GM23248 (cell line): ENCODE measurements at places on chromosomes 4 and X.

- no peak for DNase-seq
Observed at GRCh38 chrX:115214151-115214550, 19.7 kb downstream of the LRCH2 start.

DNA sequence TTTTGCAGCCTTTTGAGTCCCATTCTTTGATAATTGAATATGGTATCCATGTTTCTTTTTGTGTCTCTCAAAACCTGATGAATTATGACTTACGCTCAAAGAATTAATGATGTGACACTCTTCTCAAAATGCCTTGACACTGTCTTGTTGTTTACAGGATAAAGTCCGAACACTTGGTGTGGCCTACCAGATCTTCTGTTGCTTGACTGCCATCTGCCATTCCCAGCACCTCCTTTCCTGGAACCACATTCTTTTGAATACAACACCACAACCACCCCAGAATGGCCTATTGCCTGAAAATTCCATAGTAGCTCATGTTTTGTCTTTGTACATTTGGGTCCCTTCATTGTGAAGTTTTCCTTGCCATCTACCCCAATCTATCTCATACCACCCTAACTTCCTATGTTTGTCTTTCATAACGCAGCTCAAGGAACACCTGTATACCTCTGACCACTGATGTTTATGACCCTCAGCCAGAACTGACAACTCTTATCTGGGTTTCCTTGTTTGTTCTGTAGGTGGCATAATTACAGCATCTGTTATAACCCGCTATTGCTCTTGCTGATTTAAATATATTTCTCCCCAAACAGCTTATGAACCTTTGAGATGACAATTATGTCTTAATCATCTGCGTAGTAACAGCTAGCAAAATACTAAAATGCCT is 991.3 kb downstream of the RAB28 start:
- no peak for DNase-seq

DNA sequence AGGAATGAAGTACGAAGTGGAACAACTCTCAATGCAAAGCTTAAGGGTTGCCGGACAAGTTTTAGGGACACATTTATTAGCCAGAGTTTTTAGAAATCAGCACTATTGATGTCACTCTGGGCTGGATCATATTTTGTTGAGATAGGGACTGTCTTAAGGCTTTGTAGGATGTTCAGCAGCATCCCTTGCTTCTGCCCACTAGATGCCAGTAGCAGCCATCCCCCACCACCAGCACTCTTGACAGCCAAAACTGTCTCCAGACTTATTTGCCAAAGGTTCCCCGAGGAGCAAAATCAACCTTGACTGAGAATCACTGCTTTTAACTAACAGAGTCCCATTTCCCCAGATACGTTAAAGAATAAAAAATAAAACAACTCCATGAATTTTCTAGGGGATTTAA is 1497.3 kb downstream of the STIM2 start:
- peak; percentile 62 for DNase-seq

- DNase-seq = peak; percentile 44
Observed at GRCh38 chr4:155614111-155614762, 52.4 kb upstream of the GUCY1A1 start.

GRCh38 chrX:154381271-154381670 is 2.2 kb downstream of the EMD start:
- DNase-seq = no peak

DNA sequence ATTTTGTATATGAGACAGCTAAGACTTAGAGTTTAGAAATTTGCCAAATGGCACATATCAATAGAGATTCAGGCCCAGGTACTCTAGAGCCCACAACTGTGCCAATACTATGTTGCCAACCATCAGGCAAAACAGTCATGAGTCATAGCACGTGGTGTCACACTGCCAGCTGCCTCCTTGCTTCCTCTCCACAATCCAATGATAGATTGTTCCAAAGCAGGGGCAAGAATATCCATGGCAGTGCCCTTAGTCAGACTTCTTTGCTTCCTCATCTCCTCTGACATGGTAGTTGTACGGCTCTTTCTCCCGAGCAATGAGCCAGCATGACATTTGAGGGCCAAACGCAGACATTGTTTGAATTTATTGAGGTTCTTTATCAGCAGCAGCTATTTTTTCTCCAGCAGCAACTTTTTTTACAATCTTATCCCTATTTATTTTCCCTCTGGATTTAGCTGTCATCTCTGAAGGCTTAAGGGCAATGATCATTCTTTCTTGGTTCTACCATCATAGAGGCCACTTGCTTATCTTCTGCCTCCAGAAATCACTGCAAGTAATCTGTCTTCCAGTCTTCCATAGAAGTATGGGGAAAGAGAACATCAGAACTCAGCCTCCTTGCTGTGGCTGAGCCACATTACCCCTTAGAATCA is 169.7 kb downstream of the COL4A6 start:
- DNase-seq = peak; percentile 5

DNA sequence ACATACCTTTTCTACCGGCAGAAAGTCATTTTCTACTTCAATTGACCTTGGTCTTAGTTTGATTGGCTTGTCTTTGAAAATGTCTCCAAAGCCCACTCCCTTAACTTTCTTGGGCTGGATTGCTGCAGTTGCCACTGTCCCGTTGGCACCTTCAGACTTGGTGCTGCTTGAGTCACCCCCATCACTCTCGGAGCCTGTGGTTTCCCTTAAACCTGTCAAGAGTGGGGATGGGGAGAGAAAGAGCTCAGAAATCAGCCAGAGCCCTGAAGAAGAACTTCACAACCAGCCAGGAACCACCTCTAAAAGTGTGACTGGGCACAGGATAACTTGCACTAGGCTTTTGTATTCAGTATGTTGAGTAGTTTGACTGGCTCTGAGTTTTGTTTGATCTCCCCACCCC is 168.5 kb upstream of the MAP3K15 start:
- no peak for DNase-seq
